Mucosa of descending colon (tissue), 3 donors: ENCODE measurements at places on chromosomes 1 and 21.
A peak's percentile ranks its signal among the peaks of the same experiment; 100 is the strongest.

DNA sequence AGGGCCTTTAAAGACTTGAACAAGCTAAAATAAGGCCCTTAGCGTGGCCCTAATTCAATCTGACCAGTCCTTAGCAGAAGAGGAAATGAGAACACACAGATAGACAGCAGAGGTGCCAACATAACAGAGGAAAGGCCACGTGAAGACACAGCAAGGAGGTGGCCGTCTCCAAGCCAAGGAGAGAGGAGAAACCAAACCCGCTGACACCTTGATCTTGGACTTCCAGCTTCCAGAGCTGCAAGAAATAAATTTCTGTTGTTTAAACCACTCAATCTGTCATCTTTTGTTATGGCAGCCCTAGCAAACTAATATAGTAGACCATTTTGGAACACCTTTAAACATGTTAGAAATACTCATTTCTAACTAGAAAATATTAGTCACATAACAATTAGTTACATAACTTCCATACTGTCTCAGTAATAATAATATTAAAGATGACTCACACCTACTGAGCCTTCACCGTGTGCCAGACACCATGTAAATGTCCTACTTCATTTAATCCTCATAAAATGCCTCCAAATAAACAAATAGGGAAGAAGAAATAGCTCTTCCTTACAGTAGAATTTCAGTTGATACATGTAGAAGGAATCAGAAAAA, 47.9 kb downstream of the S1PR1 start:
- no peak for DNase-seq

GRCh38 chr1:88001460-88001859, 672.8 kb downstream of the LMO4 start:
- no peak for DNase-seq

DNA sequence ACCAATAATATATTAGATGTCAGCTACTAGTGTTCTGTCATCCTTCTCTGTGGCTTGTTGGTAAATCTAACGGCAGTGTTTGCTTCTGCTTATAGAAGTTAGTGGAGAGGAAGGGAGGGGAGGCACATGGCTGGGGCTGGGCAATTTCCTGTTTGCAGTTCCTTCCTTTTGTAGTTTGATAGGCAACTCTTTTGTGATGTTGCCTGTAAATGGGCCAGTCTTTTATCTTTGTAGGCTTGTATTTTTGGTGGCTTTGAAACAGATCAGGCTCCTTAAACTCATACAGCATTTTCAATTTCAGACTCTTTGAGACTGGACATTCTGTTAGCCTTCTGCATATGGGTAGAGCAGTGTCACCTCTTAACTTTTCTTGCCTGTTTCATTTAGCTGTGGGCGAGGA, 48.1 kb downstream of the CDC14A start:
- DNase-seq, result peak; percentile 53

GRCh38 chr1:185560760-185561159, 173.4 kb upstream of the HMCN1 start:
- no peak for DNase-seq

- peak; percentile 68 for DNase-seq
These were observed 1.3 kb downstream of the AHDC1 start for GRCh38 chr1:27602462-27603308.

GRCh38 chr1:205376739-205377138, 20.0 kb upstream of the KLHDC8A start:
- DNase-seq, result no peak

GRCh38 chr1:86416343-86416742, 7.6 kb upstream of the CLCA2 start:
- DNase-seq, result peak; percentile 82

DNA sequence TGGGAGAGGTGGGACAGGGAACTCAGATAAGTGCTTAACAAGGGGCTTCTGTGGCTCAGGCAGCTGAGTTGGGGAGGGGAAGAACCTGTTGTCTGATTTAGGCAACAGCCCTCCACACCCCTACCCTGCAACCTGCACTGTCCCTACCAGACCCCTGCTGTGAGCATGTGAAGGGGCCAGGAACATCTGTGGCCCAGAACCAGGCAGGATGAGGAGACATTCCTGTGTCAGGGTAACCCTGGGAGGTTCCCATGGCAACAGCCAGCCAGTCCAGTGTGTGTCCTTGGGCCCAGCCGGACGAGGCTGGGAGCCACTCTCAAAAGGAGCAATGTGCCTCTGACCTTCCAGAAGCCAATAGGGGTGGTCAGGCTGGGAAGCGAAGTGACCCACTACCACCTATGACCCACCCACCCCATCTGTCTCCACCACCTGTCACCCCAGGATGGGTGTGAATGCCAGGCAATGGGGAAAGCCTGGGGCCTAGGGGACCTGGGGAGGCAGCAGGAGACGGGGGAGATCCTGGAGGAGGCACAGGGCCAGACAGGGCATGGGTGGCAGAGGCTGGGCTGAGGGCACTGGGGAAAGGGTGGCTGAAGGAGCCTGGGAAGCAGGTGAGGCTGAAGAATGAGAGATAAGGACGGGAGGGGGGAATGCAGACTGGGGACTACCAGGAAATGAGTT, 5.0 kb upstream of the PMVK start:
- DNase-seq, result no peak

GRCh38 chr1:68811806-68812205, 314.9 kb upstream of the DEPDC1 start:
- no peak for DNase-seq

- no peak for DNase-seq
These were observed 543.0 kb upstream of the DAB1 start for GRCh38 chr1:57966751-57967406.

DNA sequence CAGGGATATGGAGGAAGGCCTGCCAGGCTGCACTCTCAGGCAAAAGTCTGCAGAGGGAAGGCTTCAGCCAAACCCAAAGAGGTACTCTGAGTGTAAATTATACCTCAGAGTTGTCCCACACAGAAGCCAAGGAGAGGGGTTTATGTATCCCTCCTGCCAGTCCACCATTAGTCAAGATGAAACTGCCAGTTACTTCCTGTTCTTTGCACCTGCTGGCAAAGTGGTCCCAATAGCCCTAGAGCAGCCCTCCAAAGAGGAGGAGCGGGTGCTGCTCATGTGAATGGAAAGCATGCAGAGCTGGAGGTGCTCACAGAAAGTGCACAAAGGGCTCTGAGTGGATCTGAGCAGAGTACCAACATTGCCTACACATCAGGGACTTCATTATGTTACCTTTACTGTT, 37.1 kb upstream of the MCOLN3 start:
- DNase-seq, result no peak

GRCh38 chr1:26542771-26543451, 13.3 kb downstream of the RPS6KA1 start:
- no peak for DNase-seq

DNA sequence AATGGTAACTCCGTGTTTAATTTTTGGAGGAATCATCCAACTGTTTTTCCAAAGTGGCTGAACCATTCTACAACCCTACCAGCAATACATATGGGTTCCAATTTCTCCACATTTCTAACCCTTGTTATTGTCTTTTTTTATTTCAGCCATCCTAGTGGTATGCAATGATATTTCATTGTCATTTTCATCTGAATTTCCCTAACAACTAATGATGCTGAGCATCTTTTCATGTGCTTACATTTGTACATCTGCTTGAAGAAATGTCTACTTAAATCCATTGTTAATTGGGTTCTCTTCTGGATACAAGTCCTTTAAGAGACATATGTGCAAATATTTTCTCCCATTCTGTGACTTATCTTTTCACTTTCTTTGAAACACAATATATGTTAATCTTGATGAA, 43.3 kb downstream of the EPRS1 start:
- no peak for DNase-seq

DNA sequence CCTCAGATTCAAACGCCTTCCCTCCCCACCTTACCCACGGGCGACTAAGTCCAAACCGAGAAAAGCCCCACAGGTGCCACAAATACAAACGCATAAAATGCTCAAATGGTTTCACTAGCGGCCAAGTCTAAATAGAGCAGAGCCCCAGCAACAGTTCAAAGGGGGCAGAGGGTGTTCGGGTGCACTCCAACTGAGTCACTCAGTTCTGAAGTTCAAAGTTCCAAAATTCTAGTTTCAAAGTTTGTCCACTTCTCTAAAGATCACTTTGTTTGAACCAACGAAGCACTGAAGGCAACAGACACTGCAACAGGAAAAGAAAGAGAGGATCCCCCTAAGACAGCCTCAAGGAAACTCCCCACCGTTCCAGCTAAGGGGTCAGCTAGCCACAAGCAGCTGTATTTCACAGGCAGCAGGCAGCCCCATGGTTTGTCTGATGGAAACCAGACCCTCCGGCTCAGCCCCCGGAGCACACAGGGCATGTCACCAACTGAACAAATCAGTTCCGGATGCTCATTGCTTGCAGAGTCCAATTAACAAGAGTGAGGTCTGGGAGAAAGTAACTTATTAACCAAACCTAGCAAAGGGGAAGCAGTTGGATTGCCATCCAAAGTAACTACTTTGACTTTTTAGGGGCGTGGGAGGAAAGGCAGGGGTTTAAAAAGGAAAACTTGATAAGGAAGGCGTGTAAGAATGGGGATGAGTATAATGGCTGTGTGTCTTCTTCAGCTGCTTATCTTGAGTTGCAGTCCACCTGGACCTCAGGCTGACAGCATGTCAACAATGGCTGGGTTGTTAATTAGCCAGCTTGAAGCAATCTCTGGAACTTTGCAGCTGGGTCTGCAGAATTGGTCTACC, 1423.9 kb upstream of the PRMT6 start:
- peak; percentile 29 for DNase-seq

DNA sequence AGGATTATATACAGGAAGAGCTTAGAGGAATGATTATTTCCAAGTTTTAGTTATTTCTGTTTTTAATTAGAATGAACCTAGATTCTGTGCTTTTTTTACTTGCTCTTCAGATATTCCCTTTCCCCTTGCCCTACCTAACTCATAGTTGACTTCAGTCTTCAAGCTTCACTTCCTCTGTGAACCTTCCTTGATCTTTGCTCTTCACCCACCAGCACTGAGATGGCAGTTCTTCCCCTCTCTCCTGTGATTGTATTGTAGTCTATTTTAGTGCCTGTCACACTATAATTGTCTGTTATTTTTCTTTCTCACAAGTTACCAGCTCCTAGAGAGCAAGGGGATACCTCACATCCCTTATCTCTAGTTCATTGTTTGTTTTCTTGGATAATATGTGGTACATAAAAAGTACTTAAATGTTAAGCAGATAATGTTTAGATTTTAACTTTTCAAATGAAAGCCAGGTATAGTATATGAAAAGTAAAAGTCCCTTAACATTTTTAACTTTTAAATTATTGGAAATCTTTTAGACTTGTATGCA, 33.2 kb downstream of the KCTD3 start:
- no peak for DNase-seq

DNA sequence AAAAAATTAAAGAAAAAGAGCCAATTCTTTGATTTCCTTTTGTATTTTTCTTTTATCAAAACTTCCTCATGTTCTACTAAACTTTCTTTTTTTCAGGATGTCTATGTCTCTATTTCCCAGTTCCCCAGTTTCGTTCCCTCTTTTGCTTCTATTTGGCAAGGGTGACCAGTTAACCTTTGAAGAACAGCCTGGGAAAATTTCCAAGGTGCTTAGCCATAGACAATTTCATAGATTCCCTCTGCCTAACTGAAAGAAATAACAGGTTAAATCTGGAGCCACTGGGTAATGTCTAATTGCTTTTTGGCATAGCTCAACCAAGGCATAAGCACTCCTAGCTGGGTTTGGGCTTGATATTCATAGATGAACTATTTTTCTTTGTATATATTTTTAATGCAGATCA, 272.3 kb downstream of the ADGRL2 start:
- no peak for DNase-seq
